Kidney (tissue), 22 donors: ENCODE measurements at places on chromosomes 7 and 10. TPM values are rescaled to one million over a fixed set of nuclear protein-coding genes. Genes with fewer than 3 reads are reported as not detected.

The H2AZ2 gene
- polyA plus RNA-seq, result 121 TPM

The SRRT gene
- polyA plus RNA-seq, result 58.2 TPM

The EPDR1 gene
- 25.2 TPM for polyA plus RNA-seq

The SSC4D gene
- 12.9 TPM for polyA plus RNA-seq

The PRLHR gene
- polyA plus RNA-seq, result not detected

The DIP2C gene
- polyA plus RNA-seq, result 6.2 TPM

The CASD1 gene
- 10.8 TPM for polyA plus RNA-seq

The WNT8B gene
- polyA plus RNA-seq, result 0.60 TPM

DNA sequence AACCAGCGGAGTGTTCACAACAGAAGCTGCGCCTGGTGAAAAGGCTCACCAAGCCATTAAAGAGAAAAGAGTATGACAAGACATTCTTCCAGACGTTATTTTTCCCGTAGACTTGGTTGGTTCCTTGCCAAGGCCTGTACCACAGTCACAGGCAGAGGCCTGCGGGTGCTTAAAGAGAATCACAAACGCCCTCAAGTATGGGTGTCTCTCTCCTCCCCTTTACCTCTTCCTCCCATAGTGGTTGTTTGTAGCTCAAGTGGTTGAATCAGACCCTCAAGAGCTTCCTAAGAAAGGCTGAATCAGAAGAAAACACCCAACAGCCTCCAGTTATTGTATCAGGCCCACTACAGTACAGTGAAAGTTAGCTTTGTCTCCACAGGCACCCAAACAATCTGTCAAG is 169.0 kb downstream of the CREB5 start:
- H3K4me3 ChIP-seq, result no peak overlapping the region
- H3K4me1 ChIP-seq, result no peaks in the 10 kb centered on the region
- no peaks in the 10 kb centered on the region for H3K36me3 ChIP-seq

- no peaks in the 10 kb centered on the region for H3K4me1 ChIP-seq
- no peak overlapping the region for H3K27ac ChIP-seq
- H3K36me3 ChIP-seq, result no peaks in the 10 kb centered on the region
- DNase-seq, result no peak
- H3K4me3 ChIP-seq, result no peak overlapping the region
- H3K27me3 ChIP-seq, result no peaks in the 10 kb centered on the region
Measured at GRCh38 chr10:82887488-82887887, 1012.5 kb downstream of the NRG3 start.

DNA sequence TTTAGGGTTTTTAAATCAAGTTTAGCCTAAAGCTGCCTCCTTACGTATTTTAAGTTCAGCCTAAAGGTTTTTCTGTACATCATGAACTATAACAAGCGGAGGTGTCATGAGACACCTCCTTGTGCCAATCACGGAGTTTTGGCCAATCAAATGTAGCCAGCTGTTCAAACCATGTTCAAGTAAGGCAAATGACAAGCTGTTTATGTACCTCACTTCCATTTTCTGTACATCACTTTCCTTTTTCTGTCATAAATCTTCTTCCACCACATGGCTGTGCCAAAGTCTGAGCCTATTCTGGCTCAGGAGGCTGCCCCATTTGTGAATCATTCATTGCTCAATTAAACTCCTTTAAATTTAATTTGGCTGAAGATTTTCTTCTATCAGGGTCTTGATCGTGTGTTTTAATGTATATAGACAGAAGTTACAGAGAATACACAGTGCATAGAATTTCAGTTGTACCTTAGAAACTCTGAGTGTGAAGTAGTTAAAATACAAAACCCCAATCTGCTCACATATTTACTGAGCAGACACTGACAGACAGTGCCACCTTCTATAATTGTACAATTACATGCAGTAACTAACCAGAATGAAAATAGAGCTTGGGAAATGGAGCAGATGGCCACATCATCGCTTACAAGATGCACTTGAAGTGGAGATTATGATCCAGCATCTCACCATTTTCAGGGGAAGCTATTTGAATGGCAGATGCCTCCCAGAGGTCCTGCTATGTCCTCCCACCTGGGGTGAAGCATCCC is 76.9 kb upstream of the LANCL2 start:
- DNase-seq, result no peak
- H3K4me1 ChIP-seq, result no peaks in the 10 kb centered on the region
- H3K36me3 ChIP-seq, result no peaks in the 10 kb centered on the region
- H3K27me3 ChIP-seq, result no peaks in the 10 kb centered on the region

DNA sequence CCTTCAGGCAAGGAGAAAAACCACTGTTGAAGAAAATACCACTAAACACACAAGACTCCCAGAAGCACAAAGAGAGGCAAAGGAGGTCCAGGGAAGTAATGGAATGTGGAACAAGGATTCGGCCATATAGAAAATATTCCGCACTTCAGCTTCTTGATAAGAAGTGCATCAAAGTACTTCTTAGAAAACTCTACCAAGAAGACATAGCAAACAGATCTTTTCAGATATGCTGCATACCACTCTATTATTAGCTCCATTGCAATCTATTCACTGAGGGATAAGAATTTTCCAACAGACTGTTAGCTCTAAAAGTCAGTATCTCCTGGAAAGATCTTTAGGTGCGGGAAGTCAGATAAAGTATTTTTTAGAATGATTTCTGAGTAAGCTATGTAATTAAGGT is 231.8 kb downstream of the WDR11 start:
- no peak overlapping the region for H3K27ac ChIP-seq
- no peak for DNase-seq
- H3K36me3 ChIP-seq, result no peaks in the 10 kb centered on the region
- H3K4me3 ChIP-seq, result no peak overlapping the region

- no peak overlapping the region for H3K27ac ChIP-seq
- no peak overlapping the region for H3K4me3 ChIP-seq
- H3K4me1 ChIP-seq, result no peaks in the 10 kb centered on the region
- H3K27me3 ChIP-seq, result no peaks in the 10 kb centered on the region
Measured at GRCh38 chr10:127935071-127935561, 28.2 kb downstream of the PTPRE start.

DNA sequence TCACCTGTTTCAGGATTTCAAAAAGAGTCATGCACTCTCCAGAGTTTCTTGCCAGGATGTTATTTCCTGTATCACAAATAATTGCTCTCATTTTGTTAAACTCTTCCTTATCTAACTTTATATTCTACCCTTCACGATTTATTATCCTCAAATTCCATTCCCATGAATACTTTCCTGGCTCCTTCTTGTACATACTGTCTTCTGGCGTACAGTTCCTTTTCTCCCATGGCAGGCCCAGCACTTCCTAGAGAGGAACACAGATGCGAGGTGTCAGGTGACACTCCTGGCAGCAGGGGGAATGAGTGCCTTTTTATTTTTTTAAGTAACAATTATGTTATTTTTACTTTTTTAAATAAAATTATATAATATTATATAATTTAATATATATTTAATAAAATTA is 411.9 kb downstream of the TFEC start:
- H3K4me3 ChIP-seq, result no peak overlapping the region
- H3K36me3 ChIP-seq, result no peaks in the 10 kb centered on the region
- no peaks in the 10 kb centered on the region for H3K27me3 ChIP-seq
- no peaks in the 10 kb centered on the region for H3K4me1 ChIP-seq

- H3K4me3 ChIP-seq, result no peak overlapping the region
- no peaks in the 10 kb centered on the region for H3K36me3 ChIP-seq
Measured at GRCh38 chr7:143974459-143974858, 19.8 kb downstream of the OR2F1 start.

DNA sequence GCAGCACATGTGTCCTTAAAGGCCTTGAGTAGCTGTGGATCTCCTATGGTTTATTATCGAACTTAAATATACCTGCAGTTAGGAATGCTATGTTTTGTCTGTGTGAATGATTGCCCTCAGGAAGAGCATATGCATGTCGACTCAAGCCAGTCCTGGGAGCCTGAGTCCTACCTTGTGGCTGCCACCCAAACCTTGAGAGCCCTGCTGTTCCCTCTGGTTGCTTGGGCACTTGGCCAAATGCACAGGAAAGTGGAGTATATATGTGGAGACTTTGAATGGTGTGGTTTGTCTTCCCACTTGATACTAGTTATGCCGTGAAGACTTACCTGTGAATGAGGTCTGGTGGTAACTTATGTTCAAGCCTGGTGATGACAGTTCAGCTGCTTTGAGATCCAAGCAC is 409.8 kb downstream of the LRMDA start:
- no peaks in the 10 kb centered on the region for H3K36me3 ChIP-seq
- no peak overlapping the region for H3K27ac ChIP-seq
- no peaks in the 10 kb centered on the region for H3K27me3 ChIP-seq
- DNase-seq, result no peak

- DNase-seq, result no peak
- H3K27ac ChIP-seq, result no peak overlapping the region
- no peak overlapping the region for H3K4me3 ChIP-seq
- no peaks in the 10 kb centered on the region for H3K27me3 ChIP-seq
- no peaks in the 10 kb centered on the region for H3K36me3 ChIP-seq
- no peaks in the 10 kb centered on the region for H3K4me1 ChIP-seq
Measured at GRCh38 chr7:40599836-40600235, 465.0 kb downstream of the SUGCT start.

DNA sequence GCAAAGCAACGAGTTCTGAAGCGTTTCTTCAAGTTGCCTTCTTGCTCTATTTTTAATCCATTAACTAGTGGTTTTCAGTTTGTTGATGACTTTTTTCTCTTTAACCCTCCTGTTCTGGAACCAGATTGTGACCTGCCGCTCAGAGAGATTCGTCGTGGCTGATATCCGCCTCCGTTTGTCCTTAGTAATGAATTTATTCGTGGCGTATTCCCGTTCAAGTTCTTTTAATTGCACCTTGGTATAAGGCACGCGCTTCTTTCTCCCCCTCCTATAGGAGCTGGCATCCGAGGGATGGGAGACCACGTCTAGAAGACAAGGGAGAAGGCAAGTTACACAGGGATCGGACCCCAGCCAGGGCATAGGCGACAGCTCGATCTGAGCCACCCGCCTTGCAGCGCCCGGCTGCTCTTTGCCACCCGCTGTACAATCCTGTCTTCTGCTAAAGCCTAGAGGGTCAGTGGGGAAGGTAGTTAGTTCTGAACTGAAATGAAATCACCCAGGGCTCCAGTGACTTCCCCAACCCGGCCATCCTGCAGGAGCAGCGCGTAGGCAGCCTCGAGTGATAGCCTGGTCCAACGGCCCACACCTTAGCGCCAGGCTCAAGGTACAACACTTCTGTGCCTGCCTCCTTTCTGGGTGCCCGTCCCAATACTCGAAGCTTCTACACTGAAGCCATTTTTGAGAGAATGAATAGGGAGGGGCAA is 1.6 kb downstream of the HOXA13 start:
- H3K27ac ChIP-seq, result no peak overlapping the region
- H3K27me3 ChIP-seq, result peaks cover 88% of the 10 kb centered on the region
- H3K36me3 ChIP-seq, result no peaks in the 10 kb centered on the region
- no peaks in the 10 kb centered on the region for H3K4me1 ChIP-seq

- H3K27me3 ChIP-seq, result no peaks in the 10 kb centered on the region
- no peak for DNase-seq
- H3K4me1 ChIP-seq, result no peaks in the 10 kb centered on the region
- no peaks in the 10 kb centered on the region for H3K36me3 ChIP-seq
Measured at GRCh38 chr10:130854151-130854550, 457.4 kb downstream of the TCERG1L start.

GRCh38 chr7:42234736-42235135 is 2.3 kb downstream of the GLI3 start:
- H3K27me3 ChIP-seq, result no peaks in the 10 kb centered on the region
- no peak for DNase-seq
- H3K4me1 ChIP-seq, result peaks cover 3% of the 10 kb centered on the region
- no peak overlapping the region for H3K27ac ChIP-seq
- no peak overlapping the region for H3K4me3 ChIP-seq
- H3K36me3 ChIP-seq, result no peaks in the 10 kb centered on the region

- H3K4me3 ChIP-seq, result peak overlapping the region; percentile 95
- peaks cover 5% of the 10 kb centered on the region for H3K36me3 ChIP-seq
- no peaks in the 10 kb centered on the region for H3K27me3 ChIP-seq
- peaks cover 10% of the 10 kb centered on the region for H3K4me1 ChIP-seq
- peak overlapping the region; percentile 100 for H3K27ac ChIP-seq
Measured at GRCh38 chr10:1048349-1048731, 579 bp downstream of the IDI1 start.

DNA sequence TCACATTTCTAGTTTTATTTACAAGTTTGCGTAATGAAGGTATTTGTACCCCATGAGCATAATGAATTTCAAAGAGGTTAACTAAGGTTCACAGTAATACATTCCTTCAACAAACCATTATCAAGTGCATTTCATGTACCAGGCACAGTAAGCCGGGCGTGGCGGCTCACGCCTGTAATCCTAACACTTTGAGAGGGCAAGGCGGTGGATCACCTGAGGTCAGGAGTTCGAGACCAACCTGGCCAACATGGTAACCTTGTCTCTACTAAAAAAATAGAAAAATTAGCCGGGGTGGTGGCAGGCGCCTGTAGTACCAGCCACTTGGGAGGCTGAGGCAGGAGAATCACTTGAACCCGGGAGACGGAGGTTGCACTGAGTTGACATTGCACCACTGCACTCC is 4.3 kb upstream of the EIF3A start:
- no peaks in the 10 kb centered on the region for H3K27me3 ChIP-seq
- no peak overlapping the region for H3K27ac ChIP-seq

DNA sequence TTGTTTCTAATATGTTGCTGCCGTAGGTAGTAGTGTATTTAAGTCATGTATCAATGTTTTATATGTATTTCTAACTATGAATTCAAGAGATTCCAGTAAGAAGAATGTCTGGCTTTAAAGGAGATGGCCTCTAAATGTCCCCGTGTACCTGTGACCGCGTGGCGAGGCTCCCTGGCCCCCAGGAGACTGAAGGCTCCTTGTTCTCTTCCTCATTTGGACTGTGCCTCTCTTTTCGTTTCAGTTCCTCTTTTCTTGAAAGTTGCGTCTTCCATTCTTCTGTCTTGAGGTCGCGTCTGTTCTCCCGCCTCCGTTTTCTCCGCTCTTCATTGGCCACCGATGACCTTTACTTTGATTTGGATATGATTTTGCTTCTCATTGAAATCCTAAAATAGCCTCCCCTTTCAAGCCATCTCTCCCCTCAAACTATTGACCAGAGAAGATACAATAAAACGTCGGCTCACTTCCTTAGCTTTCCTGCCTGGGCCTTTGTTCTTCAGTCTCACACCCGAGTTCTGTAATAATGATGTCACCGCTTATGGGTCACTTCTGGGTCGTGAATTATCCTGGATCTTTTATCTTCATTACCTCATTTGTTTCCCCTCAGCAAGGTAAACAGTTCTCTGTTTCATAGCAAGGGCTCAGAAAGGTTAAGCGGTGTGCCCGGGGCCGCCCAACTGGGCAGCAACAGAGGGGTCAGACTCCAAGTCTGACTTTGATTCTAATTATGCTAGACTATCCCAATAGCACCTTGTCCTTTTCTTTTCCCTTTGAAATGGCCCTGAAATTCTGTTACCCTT is 28.7 kb downstream of the WIPI2 start:
- no peaks in the 10 kb centered on the region for H3K4me1 ChIP-seq
- no peak for DNase-seq
- peaks cover 2% of the 10 kb centered on the region for H3K36me3 ChIP-seq
- H3K27ac ChIP-seq, result no peak overlapping the region

- no peaks in the 10 kb centered on the region for H3K4me1 ChIP-seq
- H3K4me3 ChIP-seq, result no peak overlapping the region
- no peaks in the 10 kb centered on the region for H3K27me3 ChIP-seq
- DNase-seq, result no peak
- no peak overlapping the region for H3K27ac ChIP-seq
- H3K36me3 ChIP-seq, result no peaks in the 10 kb centered on the region
Measured at GRCh38 chr7:144118341-144118740, 4.6 kb upstream of the OR2A14 start.

GRCh38 chr7:44097064-44097932 is 6.8 kb upstream of the AEBP1 start:
- no peak overlapping the region for H3K4me3 ChIP-seq
- H3K4me1 ChIP-seq, result no peaks in the 10 kb centered on the region
- no peak for DNase-seq
- H3K27me3 ChIP-seq, result no peaks in the 10 kb centered on the region

GRCh38 chr7:50335795-50336754 is 31.6 kb downstream of the IKZF1 start:
- no peaks in the 10 kb centered on the region for H3K36me3 ChIP-seq
- H3K4me3 ChIP-seq, result no peak overlapping the region
- peak; percentile 83 for DNase-seq
- no peaks in the 10 kb centered on the region for H3K27me3 ChIP-seq
